ENCODE measurements at places on chromosomes 12 and 14.

GRCh38 chr12:123533672-123534643 is at the start of gene RILPL1:
Gene RILPL1, minus strand, starts transcription at chr12:123533719. Its CDS starts 237 bp downstream, at chr12:123533482.
- DNase-seq: peak; percentile 89

DNA sequence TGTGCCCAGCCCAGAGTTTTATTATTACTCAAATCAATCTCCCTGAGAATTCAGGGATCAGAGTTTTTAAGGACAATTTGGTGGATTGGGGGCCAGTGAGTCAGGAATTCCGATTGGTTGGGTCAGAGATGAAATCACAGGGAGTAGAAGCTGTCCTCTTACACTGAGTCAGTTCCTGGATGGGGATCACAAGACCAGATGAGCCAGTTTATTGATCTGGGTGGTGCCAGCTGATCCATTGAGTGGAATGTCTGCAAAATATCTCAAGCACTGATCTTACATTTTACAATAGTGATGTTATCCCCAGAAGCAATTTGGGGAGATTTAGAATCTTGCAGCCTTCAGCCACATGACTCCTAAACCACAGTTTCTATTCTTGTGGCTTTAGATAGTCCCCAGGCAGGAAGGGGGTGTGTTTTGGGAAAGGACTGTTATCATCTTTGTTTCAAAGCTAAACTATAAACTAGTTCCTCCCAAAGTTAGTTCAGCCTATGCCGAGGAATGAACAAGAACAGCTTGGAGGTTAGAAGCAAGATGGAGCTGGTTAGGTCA is 89.1 kb upstream of the CNOT2 start:
- no peak for DNase-seq

- no peak for DNase-seq
These were observed 401.3 kb downstream of the DIO2 start for GRCh38 chr14:79809849-79810612.

DNA sequence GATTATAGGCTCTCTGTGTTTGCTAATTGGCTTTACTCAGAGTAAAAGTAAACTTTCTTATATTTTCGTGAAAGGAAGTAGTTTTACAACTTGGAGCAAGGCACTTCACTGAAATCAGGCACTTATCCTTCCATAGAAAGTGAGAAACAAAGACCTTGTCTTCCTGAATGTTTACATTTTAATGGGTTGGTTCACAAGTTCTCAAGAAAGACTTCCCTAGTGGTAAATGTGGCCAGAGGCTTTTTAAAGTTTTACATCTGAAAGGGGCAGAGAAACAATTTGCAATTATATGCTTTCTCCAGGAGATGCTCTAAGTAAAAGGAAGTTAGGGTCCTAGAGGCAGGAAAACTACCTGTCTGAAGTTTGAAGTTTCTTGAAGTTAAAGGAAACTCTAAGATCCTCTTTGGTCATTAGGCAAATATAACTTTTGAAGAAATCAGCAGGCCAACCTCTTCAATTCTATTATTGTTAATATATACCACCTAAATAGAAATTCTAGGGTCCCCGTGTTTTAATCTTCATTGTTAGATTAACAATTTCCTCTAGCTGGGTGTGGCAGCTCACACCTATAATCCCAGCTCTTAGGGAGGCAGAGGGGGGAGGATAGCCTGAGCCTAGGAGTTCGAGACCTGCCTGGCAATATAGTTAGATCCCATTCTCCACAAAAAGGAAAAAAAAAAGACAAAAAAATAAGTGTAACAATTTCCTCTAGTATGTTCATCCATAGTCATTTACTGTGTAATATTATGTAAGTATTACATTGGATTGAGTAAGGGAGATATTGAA is 644.9 kb upstream of the FOXG1 start:
- no peak for DNase-seq

DNA sequence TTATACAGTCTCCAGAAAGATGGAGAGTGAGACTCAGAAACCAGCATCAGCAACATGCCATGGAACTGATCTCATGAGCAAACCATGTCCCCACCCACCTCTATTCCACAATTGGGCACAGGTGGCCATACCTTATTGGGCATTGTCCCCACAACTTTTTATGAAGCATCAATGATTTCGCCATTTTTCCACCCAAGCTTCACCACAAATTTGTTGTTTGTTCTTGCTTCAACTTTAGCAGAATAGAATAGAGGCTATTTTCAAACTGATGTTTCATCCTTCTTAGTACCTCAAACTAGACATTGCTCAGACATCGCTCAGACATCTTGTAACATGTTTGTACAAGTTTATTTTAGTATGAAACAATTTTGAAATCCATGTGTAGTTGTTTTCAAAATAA is 112.5 kb upstream of the TMTC2 start:
- no peak for DNase-seq

GRCh38 chr12:27709932-27710591 is 570 bp upstream of the MRPS35 start:
- DNase-seq: no peak

- DNase-seq: peak; percentile 72
These were observed 72.0 kb downstream of the NCOR2 start for GRCh38 chr12:124495194-124495983.

Measured in spleen (tissue), 13 donors.